ENCODE measurements at places on chromosomes 4 and X.

DNA sequence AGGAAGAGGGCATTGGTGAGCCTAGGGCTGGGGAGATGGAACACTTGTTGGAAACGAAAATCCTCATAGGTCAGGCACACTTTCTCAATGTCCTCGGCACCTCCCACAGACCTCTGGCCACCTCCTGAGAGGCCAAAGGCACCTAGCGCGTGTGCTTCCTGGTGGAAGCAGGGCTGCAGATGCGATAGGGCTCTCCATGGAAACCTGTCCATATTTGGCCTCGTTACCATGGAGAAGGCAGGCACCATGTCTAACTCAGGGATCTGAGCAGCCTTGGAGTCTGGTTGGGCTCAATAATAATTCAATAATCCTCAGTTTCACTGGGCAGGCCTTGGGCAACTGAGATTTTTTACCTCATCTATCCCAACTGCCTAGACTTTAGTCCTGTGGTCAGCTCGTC is 58.3 kb downstream of the RAI2 start:
- DNase-seq: no peak

- no peak for DNase-seq
These were observed 248.7 kb downstream of the FMR1NB start for GRCh38 chrX:148229801-148230303.

DNA sequence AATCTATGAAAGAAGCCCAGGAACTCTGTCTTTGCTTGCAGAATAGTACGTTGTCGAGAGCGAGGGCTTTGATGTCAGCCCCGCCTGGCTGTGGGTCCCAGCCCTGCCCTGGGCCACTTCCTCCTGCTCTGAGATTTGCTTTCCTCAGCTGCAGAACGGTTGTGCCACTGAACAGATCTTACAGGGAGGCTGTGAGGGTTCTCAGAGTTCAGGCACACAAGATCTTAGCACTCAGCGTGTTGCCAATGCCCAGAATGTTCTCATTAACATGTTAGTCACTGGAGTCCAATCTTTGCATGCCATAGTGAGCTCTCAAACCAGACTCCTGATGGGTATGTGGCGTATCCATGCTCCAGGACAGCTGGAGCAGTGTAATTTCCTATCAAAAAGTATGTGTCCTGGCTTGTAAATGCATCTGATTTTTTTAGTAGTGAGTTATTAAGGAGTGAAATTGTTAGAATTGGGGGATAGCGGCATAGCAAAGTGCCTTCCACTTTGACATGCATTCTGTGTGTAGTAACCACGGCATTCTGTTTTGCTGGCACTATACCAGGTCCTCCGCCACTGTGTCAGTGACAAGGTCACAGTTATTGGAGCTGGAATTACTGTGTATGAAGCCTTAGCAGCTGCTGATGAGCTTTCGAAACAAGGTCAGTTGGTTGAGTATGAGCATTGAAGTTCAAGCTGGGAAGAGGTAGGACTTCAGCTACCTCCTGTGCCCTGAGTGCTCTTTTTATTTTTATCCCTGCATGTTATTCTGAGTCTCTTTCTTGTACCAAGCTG is 31.6 kb downstream of the TKTL1 start:
- no peak for DNase-seq

- no peak for DNase-seq
These were observed 291.7 kb upstream of the GATB start for GRCh38 chr4:152052451-152053057.

GRCh38 chr4:66451741-66452140 is 781.5 kb upstream of the EPHA5 start:
- DNase-seq: no peak

DNA sequence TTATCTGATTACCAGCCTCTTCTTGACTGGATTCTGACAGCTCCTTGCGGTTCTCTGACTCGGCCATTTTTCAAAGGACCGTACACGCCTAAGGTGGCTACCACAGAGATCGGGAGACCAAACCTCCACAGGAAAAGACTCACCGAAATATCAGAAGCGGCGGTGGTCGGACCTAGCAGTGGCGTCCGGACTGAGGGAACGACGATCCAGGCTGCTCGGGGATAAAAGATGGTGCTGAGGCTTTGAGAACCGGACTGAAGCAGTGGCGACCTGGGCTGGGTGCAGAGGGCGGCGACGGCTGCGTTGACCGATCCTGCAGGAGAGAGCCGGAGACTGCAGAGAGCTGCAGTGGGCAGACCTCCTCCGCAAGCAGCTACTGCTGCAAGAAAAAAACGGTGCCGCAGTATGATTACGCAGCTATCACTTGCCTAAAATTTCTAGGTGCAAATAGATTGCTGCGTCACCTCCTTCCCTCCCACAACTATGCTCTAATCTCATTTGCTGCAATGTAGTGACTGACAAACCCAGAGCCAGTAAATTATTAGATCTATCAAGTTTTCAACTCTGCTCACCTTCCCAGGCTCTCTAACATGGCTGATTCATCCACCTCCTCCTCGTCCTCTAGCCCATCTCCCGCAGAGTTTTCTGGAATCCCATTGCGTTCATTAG is at the start of gene NAP1L2:
NAP1L2 (minus strand) TSS at position 426 of the 669 bp plus-strand sequence; CDS start at position 67, 359 bp downstream.
- DNase-seq: no peak

- no peak for DNase-seq
These were observed 62.0 kb downstream of the APOOL start for GRCh38 chrX:85065512-85066198.

DNA sequence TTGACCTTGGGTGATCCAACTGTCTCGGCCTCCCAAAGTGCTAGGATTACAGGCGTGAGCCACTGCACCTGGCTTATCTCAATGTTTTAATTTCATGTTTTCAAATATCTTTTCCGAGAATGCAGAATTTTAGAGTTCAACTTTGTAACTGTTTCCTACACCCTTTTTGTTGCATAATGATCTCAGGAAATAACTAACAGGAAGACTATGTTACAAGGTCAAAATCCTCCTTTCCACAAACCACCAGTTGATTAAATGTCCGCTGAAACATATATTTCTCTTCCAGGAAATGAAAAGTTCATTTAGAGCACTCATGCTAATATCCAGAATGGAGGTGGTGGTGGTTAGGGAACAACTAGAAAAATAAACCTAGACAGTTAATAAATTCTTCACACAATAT is 377.8 kb downstream of the PPP4R3C start:
- no peak for DNase-seq

GRCh38 chr4:16278178-16278577 is 51.9 kb upstream of the TAPT1 start:
- DNase-seq: no peak

DNA sequence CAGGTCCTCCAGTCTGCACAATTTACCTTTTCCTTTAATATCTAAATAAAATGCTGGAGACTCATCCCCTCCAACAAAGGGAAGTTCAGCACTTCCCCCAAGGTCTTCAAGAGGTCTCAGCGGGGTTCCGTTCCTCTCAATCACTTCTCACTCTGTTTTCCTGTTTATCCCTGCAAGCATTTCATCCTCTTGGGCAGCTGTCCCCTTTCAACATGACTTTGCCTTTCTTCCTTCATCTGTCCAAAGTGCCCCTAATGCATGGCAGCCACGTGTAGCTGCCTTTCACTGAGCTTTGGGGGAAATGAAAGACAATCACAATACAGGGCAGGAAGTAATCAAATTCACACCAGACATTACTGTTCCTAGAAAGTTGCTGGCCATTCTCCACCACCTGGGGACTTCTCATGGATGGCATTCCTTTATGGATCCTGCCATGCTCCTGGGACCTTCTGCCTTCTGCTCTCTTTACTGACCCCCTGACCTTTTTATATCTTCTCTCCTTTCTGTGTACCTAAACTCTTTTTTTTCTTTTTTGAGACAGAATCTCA is 79.7 kb upstream of the USP9X start:
- no peak for DNase-seq

- DNase-seq: no peak
These were observed 24.9 kb upstream of the MAN2B2 start for GRCh38 chr4:6549890-6550620.

DNA sequence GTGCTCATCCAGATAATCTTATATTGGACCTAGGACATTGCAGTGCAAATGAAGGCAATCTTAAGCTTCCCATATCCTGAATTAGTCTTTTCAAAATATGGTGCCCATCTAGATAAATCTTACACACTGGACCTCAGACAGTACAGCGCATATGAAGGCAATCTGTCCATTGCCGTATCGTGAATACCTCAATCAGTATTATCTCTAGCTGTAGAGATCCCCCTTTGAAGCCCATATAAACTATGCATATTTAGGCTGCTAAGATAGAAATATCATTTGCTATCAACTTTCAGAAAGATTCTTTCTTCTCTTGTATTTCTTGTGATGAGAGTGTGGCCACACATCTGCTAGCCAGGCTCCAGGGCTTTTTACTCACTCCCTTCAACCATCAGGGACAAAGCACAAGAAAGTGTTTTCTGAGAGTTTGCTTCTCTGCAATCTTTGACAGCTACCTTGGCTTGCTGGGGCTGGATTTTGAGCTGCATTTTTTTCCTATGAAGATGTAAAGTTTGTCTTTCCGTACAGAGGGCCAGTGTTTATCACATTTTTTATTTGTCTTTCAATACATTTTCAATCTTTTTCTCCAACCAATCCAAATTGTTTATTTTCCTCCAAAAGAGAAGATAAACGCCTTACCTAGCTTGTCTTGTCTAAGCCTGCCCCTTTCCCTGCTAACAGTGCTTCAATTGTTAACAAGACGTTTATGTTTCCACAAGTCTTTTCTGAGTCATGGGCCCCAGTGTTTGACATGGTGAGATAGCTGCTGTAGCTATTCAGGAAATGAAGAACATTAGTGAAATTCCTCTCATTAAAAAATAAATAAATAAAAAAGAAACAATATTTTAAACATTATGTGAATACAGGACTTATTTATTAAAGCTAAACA is 57.6 kb upstream of the FAT1 start:
- no peak for DNase-seq

- DNase-seq: no peak
These were observed 33.1 kb downstream of the ERVMER34-1 start for GRCh38 chr4:52718123-52718522.

- no peak for DNase-seq
These were observed 49.0 kb downstream of the AGA start for GRCh38 chr4:177393236-177393635.

GRCh38 chr4:113539408-113539807 is 222.1 kb downstream of the CAMK2D start:
- no peak for DNase-seq

DNA sequence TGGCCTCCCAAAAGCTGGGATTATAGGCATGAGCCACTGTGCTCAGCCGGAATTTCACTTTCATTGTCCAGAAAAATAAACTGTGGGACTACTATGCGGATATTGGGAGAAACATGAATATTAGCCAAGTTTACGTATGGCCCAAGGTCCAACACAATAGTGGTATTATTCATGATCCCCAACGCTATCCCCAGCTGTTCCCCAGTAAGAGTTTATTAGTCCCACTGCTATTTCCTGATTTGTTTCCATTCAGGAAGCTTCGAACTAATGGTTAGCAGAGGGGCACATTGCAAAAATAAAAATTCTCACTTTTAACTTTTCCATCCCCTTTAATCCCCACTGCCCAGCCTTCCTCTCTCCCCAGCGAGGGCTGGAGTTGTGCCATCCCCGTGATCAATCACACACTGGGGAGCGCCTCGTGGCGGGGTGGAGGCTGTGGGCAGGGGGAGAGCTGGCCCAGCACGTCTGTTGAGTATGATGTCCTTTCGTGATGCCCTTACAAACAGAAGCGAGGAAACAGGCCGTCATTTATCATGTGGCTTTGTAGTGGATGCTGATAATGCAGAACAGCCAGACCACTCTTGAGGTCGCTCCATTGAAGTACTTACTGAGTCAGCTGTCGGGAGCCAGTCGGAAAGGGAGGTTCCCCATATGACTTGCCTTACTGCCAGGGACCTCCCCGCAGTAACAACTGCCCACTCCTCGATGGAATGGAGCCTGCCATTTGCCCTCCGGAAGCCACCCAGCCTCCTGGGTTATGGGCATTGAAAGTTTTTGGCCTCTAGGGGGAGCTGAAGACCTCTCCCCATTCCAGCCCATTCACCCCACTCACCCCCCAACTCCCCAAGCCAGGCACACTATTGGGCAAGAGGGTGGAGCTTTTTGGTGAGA is 117.0 kb downstream of the KDR start:
- DNase-seq: no peak

- peak; percentile 67 for DNase-seq
These were observed at the start of gene SPRY1 for GRCh38 chr4:123396307-123397143. TSS of gene SPRY1 (plus strand) at chr4:123396795. CDS start at chr4:123401592, 4,797 bp downstream.

DNA sequence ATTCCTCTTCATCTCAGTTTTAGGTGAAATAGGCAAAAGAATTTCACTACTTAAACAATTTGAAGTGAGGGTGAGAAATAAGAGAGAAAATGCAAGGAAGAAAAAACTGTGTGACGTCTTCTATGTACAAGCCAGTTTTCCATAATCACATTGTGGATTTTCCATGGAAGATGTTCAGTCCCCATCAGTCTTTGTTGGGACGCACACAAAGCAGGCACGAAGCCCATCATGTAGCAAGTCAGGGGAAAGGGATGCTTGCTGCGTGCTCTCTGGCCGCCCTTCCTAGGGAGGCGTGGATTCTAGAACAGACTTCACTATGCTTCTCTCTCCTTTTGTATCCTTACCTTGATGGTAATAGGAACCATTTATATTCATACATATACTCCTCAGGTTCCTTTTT is 54.7 kb downstream of the RBPJ start:
- DNase-seq: no peak

DNA sequence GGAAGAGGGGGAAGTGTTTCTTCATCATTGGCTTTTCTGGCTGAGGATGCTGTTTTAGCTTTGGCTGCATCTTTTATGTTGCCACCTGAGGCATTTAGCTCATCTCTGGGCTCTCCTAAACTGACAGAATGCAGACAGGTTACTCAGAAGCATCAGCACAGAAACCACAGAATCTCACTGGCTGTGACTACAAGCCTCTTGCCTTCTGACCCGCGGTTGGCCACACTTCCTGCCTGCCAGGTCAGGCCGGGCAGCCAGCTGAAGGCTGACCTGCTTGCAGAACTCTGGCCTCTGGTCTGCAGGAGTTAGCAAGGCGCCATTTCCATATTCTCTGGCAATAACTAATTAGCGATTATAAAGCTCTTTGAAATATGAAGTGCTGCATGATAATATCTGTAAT is 366.5 kb downstream of the MID1IP1 start:
- no peak for DNase-seq

DNA sequence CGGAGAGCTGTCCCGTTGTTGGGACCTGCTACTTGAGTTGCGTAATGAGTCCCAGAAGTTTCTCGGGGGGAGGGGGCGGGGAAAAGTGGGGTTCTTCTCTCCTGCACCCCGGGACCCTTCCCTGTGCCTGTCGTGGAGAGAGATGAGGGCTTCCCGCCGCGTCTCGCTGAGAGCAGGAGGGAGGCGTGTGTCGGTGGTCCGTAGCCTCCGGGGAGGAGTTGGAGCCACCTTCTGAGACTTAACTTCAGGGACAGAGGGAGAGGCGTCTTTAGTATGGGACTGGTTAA is 698 bp downstream of the AFF1 start:
- DNase-seq: no peak

DNA sequence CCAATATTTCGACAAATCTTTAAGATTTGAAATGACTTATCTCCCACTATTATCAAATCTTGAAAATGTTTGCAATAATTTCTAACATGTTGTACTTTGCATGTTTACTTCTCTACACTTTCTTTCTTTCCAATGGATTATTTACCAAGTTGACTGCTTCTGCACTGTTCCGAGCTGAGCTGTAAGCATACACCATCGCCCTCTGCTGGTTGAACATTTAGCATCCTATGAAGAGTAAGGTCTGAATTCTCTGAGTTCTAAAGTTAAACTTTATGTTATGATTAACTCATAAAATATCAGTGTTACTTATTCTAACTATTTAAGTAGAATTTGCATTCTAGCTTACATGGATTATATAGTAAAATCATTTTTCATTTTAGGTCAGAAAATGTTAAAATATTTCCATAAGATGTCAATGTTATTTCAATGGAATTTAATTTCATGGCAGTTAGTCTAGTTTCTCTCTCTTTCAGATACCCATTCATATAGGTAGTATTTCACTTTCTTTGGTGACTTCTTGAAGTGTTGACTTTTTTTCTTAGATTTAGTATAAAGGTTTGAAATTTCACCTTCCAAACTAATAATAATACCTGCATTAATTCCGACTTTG is 137.4 kb downstream of the DKK2 start:
- no peak for DNase-seq

Measured in NCI-H187 (cell line).